Stimulated activated CD4-positive, alpha-beta T cell treated with anti-CD3 and anti-CD28 coated beads, Interleukin-2, amount 100 ng/mL, for 24 hours (primary cell): ENCODE measurements at places on chromosomes 3 and 15.

DNA sequence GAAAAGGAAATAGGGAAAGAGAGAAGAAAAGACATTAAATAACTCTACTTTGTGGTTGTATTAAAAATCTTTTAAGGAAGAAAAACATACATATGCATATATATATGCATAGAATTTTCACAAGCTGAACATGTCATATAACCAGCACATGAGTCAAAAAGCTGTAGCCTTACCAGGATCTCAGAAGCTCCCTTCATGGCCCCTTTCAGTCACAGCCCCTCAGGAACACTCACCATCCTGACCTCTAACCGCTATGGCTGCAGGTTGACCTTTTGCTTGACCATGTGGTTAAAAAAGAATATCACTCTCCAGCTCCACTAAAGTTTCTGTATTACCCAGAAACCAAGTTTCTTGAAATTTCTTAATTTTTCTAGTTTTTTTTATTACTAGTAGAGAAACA, 103.4 kb downstream of the CHST2 start:
- DNase-seq = no peak

GRCh38 chr3:165406425-165406824, 210.2 kb upstream of the SLITRK3 start:
- no peak for DNase-seq

GRCh38 chr3:61315871-61316270, 64.6 kb upstream of the FHIT start:
- no peak for DNase-seq

DNA sequence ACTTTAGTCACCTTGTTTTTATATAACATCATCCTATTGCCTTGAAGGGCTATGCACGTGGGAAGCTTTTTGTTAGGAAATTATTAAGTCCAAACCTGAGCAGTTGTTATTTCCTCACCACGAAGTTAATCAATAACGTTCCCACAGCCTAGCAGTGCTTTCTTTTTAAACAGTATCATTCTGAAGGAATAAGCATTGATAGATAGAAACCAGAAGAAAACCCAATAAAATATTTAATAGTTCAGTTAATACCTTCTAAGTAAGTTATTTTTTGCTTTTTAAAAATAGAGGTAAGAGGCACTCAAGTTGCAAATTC, 149.3 kb downstream of the KCNMB2 start:
- DNase-seq = no peak

DNA sequence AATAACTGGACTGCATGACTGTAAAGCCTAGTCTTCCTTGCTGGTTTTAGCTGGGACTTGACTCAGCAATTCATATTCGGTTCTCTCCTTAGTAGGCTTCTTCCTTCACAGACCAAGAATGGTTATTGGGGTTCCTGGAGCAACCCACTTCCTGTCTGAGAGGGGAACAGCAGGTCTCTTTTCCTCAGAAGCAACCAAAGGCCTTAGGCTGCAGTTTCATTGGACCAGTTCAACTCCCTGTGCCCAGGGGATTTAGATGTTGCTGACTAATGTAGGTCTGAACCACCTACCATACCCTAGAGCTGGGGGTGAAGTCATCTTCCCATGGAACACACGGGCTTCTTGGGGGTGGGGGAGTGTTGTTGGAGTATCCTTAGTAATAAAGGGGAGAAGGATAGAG, 84.0 kb upstream of the SKOR1 start:
- no peak for DNase-seq

- no peak for DNase-seq
Measured at GRCh38 chr15:83887404-83887803, 233.5 kb downstream of the ADAMTSL3 start.

DNA sequence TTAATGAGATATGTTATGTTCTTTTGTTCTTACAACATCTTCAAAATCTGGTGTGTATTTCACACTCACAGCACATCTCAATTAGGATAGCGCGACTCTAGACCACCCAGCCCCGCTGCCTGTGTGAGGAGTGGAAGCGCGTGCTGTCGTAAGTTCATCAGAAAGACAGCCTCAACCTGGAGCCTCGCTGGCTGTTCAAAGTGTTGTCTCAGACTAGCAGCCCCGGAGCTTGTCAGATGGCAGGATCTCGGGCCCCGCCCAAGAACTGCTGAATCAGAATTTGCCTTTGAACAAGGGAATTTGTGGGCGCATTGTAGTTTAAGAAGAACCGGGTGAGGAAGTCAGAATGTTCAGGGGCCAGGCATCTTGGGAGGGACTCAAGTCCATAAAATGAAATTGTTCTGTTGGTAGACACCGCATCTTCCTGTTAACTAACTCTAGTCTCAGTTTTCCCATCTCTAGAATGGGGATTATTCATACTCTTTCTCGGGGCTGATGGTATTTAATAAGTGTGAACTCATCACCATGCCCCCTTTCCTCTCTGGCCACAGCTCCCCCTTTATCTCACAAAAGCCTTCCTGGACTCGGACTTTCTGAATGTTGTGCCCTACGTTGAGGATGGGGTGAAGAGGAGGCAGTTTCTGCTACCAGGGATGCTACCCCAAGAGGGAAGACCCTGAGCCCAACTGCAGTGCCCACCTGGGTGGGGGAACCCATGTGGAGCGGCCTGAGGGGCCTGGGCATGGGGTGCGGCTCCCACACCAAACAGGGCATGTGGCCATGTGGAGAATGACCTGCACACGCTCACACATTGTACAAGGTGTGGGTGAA, 40.4 kb downstream of the BHLHE40 start:
- peak; percentile 76 for DNase-seq

DNA sequence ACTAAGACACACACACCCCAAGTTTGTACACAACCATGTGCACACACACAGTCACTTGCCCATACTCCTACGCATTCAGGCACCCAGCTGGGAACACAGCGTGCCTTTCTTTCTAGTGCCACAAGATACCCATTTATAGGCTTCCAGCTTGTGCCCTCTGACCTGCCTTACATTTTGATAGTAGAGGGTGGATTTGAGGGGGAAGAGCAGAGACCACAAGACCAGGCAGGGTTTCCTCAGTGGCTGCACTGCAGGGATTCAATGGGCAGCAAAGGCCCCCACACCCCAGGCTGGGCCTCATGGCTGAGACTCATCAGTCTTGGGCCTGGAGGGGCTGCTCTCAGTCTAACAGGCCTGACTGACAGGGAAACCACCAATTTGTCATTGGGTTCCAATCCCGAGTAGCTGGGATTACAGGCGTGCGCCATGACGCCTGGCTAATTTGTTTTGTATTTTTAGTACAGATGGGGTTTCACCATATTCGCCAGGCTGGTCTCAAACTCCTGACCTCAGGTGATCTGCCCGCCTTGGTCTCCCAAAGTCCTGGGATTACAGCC, 18.8 kb upstream of the ANKDD1A start:
- peak; percentile 49 for DNase-seq

- no peak for DNase-seq
Measured at GRCh38 chr3:161420746-161421145, 49.4 kb upstream of the SPTSSB start.

GRCh38 chr3:125076464-125076863, 20.7 kb upstream of the HEG1 start:
- no peak for DNase-seq
